ENCODE measurements at places on chromosomes 2 and 18. TPM values are rescaled to one million over a fixed set of nuclear protein-coding genes. Genes with fewer than 3 reads are reported as not detected.
A peak's percentile ranks its signal among the peaks of the same experiment; 100 is the strongest.

GRCh38 chr2:225462945-225463344, 63.4 kb downstream of the NYAP2 start:
- no peak for DNase-seq

GRCh38 chr2:151575338-151575737, 158.9 kb downstream of the NEB start:
- DNase-seq: no peak

DNA sequence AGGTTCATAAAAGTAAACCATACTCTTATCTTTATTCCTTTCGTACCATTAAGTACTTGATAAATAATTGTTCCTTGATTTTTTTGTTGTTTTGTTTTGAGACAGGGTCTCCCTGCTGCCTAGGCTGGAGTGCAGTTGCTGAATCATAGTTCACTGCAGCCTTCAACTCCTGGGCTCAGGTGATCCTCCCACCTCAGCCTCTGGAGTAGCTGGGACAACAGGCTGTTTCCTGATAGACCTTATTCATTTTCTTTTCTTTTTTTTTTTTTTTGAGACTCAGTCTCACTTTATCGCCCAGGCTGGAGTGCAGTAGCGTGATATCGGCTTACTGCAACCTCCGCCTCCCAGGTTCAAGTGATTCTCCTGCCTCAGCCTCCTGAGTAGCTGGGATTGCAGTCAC, 5.5 kb downstream of the KCNG3 start:
- DNase-seq: no peak

DNA sequence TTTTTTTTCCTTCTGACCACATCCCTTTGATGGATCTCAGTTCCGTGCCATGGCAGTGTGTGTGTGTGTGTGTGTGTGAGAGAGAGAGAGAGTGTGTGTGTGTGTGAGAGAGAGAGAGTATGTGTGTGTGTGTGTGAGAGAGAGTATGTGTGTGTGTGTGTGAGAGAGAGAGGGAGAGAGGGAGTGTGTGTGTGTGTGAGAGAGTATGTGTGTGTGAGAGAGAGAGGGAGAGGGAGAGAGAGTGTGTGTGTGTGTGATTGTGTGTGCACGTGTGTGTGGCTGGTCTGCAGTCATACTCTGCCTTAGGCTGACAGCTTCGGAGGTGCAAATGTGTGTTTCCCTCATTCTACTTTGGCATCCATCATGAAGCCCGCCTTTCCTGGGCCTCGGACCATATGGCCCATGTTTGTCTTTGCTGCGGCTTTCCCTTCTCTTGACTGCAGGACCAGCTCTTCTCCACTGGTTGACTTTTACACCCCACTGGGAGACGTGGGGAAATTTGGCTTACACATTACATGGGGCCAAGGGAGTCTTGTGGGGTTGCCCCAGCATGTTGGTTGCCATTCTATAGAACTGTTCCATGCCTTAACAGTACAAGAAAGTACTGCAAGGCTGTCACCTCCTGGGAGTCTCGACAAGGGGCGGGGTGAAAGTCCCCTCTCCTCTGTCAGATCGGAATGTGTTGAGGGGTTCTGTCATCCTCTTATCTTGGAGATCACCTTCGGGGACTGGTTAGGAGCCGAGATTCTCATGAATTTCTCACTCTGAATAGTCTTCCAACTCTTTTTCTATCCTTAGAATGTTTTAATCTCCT, 21.6 kb downstream of the TSN start:
- no peak for DNase-seq

DNA sequence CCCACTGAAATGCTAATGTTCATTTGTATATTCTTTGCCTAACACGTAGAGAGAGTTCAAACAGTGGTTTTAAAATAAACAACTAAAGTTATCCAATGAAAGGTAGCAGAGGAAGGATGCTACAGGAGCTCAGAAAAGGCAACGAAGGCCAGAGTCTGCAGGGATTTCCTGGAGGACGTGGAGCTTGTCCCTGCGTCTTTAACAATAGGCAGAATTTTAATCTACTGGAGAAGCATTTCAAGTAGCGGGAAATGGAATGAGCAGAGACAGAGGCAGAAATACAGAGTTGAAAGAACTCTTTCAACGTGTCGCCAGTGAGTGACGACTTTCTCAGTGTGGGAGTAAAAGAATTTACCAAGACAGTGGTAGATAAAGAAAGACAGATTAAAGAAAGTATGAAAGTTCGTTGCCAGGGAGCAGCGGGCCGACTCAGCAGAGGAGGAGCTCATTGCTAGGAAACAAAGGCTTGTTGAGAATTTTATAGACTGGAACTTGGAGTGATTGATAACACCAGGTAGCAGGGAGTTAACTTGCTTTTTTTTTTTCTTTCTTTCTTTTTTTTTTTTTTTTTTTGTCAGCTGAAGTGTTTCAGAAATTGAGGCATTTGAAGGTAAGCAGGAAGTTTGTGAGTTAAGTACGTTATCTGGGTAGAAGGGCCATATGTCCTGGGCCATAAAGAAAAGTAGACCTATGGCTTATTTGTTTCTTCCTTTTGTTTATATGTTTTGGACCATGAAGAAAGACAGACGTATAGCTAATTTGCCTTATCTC, 625 bp upstream of the NBAS start:
- peak; percentile 32 for DNase-seq

- DNase-seq: no peak
Observed at GRCh38 chr2:198287706-198288105, 483.3 kb downstream of the PLCL1 start.

- no peak for DNase-seq
Observed at GRCh38 chr2:23664066-23664788, 262.7 kb downstream of the ATAD2B start.

- no peak for DNase-seq
Observed at GRCh38 chr2:158464426-158465281, 7.9 kb downstream of the PKP4 start.

DNA sequence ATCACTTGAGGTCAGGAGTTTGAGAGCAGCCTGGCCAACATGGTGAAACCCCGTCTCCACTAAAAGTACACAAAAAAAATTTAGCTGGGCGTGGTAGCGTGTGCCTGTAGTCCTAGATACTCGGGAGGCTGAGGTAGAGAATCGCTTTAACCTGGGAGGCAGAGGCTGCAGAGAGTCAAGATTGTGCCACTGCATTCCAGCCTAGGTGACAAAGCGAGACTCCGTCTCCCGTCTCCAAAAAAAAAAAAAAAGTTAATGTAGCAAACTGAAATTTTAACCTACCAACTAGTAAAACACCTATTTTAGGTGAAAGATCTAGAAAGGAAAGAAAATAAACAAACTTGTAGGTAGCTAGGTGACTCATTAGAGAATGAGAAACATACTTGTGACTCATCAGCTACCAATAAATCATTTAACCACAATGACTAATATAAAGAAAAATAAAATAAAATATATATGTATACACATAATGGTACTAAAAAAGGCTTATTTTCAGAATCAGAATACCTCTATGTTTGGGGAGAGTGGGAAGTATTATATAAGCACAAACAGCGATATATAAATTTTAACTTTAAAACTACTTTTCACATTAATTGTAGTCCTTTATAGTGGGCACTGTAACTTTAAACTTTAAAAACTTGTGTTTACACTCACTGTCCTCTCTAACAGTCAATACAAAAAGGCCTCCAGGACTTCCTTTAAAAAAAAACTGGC, 36.6 kb downstream of the DARS1 start:
- DNase-seq: peak; percentile 76

DNA sequence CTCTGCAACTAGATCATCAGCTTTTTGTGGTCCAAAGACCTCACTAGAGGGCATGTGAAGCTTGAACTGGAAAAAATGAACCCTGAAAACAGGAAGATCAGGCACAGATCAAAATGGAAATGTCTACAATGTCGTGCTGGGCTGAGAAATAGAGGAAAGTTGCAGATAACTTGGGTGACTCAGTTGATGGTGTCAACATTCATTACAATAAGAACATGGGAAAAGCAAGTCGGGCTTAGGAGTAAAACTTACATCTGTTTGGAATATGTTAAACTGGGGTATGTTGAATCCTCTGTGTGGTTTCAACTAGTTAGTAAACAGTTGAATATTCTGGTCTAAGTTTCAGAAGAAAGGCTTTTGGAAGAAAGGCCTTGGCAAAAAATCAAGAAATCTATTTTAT, 940.4 kb downstream of the ERBB4 start:
- DNase-seq: no peak

DNA sequence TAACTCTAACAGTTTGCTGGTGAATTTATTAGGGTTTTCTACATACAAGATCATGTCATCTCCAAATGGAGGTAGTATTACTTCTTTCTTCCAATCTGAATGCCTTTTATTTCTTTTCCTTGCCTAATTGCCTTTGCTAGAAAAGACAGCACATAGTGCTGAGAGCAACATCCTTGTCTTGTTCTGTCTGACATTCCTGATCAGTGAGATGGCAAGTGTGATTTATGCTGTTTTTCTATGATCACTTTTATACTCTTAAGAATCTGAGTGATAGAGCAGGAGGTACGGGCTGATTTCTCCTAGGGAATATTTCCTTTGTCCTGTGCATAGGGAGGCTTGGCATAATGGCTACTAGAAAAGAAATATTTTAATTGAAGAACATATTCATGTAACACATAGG, 17.3 kb downstream of the LYPD6B start:
- DNase-seq: no peak

Gene MYOM1
- 0.27 TPM for total RNA-seq

Gene MC5R
- total RNA-seq: not detected

Gene C2orf80
- total RNA-seq: not detected

Gene ZRANB3
- 7.0 TPM for total RNA-seq
